Stimulated activated CD8-positive, alpha-beta memory T cell treated with anti-CD3 and anti-CD28 coated beads, Interleukin-4, amount 100 ng/mL, for 1 hour (primary cell): ENCODE measurements at places on chromosomes 1 and 21.

GRCh38 chr1:227685807-227686206, 49.3 kb downstream of the JMJD4 start:
- no peak for DNase-seq

DNA sequence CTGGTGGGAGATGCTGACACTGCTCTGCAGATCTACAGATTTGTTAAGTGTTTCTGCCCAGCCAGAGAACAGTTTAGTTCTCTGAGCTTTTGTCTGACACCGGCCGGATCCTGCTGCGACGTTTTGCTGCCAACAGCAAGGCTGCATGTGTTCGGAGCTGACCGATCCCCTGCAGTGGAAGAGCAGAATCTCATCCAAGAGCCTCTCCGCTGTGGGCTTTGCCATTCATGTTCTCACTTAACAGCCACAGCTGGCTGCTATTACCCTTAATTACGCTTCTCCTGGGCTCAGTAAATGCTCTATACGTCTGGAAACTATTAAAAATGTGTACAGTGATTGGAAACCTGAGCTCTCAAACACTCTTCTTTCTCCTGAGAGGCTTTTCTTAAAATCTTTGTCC, 105.3 kb downstream of the BCAR3 start:
- DNase-seq = no peak

DNA sequence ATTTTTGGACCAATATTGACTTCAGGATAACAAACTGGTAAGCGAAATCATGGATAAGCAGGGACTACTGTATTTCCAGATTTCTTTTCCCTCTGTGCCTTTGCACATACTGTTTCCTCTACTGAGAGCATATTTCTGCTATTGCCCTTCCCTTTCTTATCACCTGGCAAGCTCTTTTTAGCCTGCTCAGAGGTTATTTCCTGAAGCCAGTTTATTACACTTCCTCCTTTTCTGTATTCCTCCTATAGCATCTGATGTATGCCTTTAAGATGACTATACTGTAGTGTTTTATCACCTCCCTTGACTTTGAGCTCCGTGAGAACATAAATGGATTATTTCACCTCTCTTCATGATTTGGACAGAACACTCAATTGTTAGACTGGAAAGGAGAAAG, 49.0 kb downstream of the MAGI3 start:
- no peak for DNase-seq

DNA sequence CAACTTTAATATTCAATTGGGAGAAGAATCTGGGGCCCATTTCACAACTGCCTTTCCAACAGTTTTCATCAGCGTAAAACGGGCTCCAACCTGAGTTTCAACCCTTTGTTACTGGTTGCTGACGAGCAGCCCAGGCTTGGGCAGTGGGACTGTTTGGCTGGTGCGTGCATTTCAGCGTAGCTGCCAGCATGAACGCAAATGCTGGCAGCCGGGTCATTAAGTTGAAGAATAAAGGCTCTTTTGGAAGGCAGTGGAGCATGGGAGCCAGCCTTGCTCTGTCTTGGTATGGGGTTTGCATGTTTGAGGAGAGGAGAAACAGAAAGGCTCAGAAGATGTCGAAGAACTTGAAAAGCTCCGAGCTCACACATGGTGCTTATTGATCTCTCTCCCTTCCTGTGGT, 40.7 kb downstream of the WDR3 start:
- no peak for DNase-seq

DNA sequence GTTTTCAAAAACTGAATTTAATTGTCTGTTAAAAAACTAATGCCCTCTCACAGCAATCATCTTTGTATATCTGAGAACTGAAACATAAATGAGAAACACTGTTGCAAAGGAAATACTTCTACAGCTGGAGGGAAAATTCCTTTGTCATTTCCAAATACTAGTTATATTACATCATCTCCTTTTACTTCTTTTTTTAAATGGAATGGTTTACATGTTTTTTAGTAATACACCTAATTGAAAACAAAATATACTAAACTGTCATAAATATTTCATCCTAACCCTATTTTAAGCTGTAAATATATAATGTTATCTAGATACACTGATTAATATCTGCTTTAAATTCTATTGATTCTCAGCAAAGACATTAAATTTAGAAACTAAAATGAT, 19.1 kb downstream of the CDC42BPA start:
- DNase-seq = no peak

- DNase-seq = no peak
Measured at GRCh38 chr1:160666079-160666442, 19.2 kb upstream of the SLAMF1 start.

- no peak for DNase-seq
Measured at GRCh38 chr1:117814856-117815797, 114.3 kb downstream of the GDAP2 start.

DNA sequence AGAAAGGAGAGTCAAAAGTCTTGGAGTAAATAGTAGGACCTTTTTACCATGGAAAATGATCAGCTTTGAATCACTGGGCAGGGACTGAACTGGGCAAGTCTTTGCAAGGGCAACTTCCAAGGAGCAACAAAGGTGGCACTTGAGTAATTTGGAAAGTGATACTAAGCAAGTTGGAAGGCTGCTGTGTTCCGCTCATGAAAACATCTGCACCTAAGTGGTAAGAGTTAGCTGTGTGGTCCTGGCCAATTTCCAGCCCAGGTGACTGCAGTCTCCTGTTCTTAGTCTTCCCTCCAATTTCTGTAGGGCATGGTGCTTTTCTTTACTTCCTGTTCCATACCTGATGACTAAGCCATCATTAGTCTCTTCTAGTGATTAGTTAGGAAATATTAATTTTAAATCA, 35.5 kb upstream of the PRDM2 start:
- DNase-seq = no peak

GRCh38 chr1:62029704-62030103, 164.9 kb upstream of the L1TD1 start:
- DNase-seq = no peak

- DNase-seq = no peak
Measured at GRCh38 chr1:202081992-202082391, 40.7 kb upstream of the GPR37L1 start.

DNA sequence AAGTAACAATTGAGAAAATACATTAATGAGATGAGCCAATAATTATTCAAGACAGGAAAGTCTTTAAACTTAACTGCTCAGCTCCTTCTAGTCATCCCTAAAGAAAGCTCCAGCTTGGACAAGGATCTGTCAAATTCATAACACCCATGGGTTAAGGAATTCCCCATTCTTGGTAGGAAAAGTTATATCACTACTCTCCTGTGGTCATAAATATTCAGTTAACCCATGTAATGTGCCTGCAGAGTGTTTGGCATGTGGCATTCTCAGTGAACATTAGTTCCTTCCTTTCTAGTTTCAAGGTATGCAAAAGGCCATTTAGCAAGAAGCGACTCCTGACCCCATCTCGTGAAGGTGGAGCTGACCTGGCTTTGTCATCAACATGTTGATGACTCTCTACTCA, 76.7 kb upstream of the VCAM1 start:
- no peak for DNase-seq

GRCh38 chr1:229778794-229779193, 152.7 kb downstream of the URB2 start:
- DNase-seq = no peak

GRCh38 chr21:29342363-29342957, 43.7 kb downstream of the BACH1 start:
- DNase-seq = no peak

DNA sequence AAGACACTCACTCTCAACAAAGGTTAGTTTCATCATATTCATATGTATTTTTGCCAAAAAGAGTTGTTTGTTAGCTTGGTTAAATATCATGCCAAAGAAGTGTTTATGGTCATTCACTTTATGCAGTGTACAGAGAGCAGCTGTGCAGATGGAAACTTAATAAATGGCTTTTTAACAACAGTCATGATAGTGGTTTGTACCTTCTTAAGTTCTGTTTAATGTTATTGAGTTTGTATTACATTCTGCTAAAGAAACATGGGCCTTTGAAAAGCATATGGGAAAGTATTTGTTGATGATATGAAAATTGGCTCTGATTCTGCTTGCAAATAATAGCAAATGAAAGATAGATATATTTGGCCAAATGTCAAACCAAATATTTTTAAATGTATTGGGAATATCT, 607.3 kb downstream of the NCAM2 start:
- DNase-seq = no peak

DNA sequence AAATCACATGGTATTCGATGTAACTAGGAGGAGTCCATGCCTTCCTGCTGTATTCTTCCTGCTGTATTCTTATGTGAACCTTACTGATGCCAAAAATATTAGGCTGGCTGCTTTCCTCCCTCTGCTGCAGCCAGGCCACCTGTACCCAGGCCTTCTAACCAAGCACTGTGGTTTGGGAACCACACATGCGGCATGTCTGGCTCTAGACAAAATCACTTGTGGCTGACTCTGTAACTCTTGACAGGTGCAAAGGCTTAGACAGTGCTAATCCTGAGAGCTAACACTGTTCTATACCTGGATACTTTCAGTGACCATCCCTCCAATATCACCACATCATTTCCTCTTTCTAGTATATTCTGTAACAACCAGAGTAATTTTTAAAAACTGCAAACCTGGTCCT, 67.7 kb downstream of the PCP4 start:
- no peak for DNase-seq

DNA sequence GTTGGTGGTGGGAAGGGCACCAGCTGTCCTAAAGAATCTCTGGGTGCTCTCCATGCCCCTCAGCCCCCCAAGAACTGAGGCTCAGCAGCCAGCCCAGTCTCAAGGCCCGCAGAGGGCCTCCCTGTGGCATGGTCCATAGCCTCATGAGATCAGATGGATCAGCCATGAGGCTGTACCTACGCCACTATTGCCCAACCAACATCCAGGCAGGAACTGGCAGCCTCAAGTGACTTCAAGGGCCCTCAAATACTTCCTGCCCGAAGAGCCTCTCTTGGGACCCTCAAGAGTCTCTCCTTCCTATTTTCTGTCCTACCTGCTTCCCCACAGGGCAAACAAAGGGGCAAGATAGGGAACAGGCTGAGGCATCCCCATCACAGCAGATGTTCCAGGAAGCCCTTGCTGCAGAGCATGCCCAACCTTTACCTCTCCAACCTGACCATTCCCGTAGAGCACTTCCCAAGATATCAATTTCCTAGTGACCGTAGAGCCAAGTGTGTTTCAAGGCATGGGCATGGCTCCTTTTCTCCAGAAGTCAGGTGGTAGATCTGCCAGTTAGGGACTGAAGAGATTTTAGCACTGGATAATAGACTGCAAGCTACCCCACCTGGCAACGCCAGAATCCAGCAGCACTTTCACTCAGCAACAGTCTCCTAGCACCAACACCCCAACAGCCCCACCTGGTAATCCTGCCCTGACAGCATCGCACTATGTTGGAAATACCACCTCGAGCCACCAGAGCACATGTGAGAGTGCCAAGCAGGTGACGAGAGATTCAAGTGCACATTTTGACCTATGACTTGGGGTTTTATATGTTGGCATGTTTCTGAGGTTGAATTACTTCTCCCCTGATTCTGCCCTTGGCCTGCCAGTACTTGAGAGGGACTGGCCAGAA, 13.7 kb upstream of the MFSD2A start:
- DNase-seq = no peak

DNA sequence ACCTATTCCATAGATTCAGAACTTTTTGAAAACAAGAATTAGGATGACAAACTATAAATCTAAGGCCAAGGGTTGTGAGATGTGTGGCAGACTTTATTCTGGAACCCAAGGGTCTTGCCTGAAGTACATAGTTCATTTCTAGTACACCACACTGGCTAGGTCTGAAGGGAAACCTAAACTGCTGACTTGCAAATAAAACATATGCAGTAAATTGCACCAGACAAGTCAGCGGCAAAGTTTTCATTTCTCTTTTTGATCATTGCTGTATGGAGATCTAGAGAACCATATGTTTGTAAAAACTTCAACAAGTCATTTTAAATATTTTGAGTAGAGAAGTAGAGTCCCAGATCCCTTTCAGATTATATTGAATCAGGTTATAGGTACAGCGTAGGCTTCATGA, 43.9 kb downstream of the TNFSF4 start:
- DNase-seq = no peak

DNA sequence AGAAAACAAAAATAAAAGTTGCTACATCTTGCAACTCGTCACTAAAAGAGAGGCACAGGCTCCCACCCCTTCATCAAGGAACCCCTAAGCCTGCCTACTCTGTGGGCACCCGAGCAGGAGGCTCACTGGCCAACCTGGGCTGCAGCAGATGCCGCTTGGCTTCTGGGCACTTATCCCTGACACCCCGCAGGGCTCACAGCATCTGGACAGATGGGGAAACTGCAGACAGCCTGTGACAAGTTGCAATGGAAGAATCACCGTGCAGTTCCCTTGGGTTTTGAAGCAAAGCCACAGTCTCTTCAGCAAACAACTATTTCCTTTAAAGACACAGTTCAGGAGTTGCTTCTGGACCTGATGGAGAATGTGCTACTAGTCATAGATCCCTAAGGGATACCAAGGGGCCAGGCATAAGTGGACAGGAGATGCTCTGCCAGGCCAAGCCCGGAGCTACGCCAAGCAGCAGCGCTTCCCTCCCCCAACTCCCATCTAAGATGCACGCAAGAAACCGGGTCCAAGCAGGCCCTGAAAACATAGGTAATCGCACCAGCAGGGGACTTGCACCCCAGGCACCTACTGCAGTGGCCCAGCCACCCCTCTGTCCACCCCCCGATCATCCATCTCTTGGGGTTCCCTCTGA, 170.6 kb downstream of the NPHP4 start:
- no peak for DNase-seq

- DNase-seq = no peak
Measured at GRCh38 chr1:163227126-163227525, 24.4 kb upstream of the RGS5 start.

- DNase-seq = no peak
Measured at GRCh38 chr1:9289711-9290485, 2.8 kb upstream of the SPSB1 start.

DNA sequence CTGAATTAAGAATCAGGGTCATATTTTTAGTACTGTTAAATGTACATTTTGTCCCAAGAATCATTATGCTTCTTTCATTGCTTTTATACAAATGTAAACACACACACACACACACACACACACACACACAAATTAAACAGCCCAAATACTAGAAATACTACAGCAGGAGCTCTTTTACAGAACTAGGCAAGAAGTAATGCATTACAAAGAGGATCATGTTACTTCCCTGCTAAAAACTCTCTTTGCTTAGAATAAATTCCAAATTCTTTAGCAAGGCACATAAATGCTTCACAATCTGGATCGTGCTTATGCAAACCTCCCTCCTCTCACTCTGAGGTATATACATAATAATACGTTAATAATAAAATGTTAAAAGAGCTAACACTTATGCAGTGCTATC, 720.4 kb upstream of the ADGRL4 start:
- no peak for DNase-seq

DNA sequence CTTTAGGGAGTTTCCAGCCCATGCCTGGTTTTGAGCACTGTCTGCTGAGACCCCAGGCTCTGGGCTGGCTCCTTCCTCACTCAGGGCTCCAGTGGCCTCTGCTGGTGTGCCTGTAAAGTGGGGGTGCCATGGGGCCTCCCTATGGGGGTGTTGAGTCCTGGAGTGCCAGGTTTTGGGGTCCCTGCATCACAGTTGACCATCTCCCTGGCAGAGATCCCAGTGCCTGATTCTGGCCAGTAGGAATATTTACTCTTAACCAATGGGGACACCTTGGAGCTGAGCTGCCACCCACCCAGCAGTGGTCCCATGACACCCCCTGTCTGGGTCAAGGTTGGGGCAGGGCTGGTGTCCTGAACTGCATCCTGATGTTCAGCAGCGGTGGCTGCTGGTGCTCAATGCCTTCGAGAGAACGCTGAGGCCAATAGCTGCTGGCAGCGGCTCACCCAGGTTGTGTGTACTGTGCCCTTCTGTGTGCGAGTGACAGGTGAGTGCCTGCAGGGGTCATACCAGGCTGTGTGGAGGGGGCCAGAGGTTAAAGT, 9.6 kb upstream of the ZNF669 start:
- no peak for DNase-seq
